ENCODE measurements at places on chromosomes 6 and 20. TPM values are rescaled to one million over a fixed set of nuclear protein-coding genes. Genes with fewer than 3 reads are reported as not detected.

DNA sequence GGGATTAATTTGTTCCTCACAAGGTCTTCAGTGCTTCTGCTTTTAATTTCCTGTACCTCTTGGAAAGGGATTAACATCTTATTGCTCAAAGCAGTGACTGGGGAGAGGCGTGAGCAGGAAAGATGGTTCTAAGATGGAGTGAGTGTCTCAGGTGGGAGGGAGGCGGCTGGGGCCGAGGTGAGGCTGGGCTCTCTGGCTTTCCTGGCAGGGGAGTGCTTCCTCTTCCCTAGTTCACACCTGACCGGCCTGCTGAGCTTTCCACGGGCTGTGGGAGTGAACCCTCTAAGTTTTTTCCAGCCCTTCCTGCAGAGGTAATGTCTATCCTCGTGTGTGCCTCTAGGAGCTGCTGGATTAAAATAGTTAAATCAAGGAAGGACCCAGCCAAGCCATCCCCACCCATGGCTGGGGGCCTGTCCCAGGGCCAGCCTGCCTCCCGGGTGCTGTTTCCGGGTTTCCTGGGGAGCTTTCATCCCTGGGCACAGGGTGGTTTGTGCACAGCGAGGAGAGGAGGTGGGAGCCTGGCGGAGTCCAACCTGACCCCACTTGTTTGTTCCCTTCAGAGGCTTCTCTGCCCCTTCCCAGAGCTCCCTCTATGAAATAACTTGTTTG, 179.1 kb downstream of the TFAP2C start:
- no peak for DNase-seq

GRCh38 chr20:44834693-44835092, 24.3 kb upstream of the RIMS4 start:
- no peak for DNase-seq

DNA sequence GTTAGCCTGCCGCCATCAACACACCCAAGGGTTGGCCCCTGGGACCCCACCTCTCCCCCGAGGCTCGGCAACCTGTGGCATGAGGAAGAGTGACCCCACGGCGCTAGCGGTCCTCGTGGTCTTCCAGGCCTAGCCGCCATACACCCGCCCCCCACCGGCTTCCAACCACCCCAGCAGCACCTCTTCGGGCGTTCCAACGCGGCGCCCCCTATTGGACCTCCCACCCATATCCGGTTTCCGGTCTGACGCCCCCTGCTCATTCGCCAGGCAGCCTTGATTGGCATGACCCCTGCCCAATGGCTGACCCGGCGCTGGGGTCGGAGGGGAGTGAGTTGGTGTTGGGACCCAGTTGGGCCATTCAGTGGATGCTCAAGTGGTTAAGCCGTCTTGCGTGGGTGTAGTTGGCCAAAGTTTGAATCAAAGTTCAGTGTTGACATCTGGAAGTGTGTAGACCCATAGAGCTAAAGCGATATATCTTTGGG, at the start of gene GNAS-AS1:
TSS of gene GNAS-AS1 (minus strand) at position 210 of the 482 bp plus-strand sequence.
- DNase-seq: peak; percentile 78

DNA sequence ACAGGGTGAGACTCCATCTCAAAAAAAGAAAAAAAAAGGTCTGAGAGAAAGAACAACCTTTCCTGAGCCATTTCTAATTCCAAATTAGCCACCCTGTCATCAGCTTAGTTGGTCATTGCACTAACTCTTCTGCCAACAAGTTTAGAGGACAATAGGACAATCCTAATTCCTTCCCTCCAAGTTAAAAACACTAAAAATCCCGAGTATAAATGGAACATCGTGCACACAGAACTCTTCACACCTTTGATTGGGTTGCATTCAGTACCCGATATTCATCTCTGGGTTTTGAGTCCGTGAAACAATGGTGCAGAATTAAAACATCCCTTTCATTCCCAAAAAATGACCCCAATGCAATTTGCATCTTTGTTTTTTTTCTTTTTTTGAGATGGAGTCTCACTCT, 23.0 kb downstream of the PARD6B start:
- DNase-seq: no peak

GRCh38 chr6:80003826-80004172, 650 bp upstream of the TTK start:
- no peak for DNase-seq

DNA sequence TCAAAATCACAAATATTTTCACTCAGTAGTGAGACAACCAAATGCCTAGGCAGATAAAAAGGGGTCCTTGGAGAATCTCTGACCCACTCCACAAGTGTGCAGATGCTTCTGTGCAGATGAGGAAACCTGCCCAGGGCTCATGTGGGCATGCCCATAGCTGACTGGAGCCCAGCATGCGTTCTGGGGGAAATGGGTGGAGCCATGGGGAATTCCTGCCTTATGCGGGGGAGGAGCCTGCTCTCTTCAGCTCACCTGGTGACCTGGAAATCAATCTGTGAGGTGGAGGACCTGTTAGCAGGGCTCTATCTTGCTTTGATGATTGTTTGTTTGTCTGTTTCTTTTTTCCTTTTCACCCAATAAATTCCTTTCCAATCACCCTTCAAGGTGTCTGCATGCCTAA, 23.4 kb upstream of the PLN start:
- no peak for DNase-seq

ZKSCAN4 gene
- total RNA-seq: 2.3 TPM

- DNase-seq: no peak
Observed at GRCh38 chr6:79042088-79042798, 35.8 kb downstream of the PHIP start.

GRCh38 chr6:82056567-82056966, 191.0 kb downstream of the IBTK start:
- no peak for DNase-seq

DNA sequence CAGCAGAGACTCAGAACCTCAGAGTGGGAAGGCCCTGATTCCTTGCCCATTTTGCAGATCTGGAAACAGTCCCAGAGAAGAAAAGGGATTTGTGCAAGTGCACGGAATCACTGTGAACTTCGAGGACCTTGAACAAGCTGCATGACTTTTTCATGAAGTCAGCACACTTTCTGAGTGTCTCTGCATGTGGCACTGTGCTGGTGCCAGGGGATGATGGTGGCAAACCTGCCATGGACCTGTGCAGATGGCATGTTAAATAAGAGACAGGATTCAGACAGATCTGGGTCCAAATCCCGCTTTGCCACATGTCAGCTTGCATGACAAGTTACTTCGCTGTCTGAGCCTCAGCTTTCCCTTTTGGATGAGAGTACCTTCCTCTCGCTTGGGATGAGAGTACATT, 26.8 kb downstream of the ZNF831 start:
- DNase-seq: no peak

DNA sequence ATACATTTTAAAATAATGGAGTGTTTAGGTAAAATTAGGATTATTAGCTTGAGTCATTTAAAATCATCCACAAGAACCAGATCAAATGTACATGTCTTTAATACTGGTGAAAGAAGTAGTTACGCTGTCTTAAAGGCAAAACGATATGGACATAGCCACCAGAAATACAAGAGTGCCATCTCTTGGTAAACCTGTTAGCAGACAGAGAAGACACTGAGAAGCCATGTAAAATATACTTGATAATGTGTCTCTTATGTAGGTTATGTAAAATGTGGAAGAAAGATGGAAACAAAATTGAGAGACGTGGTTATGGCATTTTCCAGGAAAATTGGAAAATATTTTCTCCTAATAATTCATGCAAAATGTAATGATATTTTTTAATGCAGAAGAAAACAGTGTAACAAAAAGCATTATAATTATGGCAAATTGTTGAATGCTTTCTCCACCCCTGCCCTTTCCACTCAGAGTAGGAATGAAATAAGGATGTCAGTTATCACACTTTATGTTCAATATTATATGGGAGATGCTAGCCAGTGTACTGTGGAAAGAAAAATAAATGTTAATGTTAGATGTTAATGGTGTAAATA, 12.2 kb upstream of the SLC17A2 start:
- no peak for DNase-seq

GRCh38 chr6:16321341-16321710, 82.9 kb downstream of the GMPR start:
- DNase-seq: no peak

GRCh38 chr6:41487860-41488432, 58.2 kb upstream of the FOXP4 start:
- DNase-seq: no peak

GRCh38 chr6:157020398-157020797, 243.2 kb downstream of the ARID1B start:
- no peak for DNase-seq

GRCh38 chr6:87391334-87391733, 16.4 kb upstream of the CFAP206 start:
- no peak for DNase-seq

SLC22A3 gene
- total RNA-seq: 2.1 TPM

DNA sequence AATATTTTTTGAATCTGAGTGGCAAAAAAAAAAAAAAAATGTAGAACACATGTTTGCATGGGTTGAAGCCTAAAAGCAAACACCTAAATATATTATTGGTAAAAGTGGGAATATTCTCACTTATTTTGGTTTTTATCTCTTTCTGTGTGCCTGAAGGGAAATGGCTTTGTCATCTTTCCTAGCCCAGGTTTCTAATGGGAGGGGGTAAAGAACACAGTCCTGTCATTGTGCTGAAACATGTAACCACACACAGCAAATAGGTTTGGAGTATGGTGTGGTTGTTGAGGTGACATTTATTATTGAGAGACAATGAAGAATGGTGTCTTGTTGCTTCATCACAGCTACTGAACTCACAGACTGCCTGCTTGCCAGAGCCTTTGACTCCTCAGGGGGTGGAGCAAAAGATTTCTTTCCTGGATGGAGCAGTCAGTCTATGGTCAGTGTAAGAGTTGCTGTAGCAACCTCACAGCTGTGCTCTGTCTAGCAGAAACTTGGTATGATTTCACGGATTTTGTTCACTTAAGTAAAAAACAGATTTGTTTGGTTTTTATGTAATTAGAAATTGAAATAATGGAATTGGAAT, 70.2 kb downstream of the CEP57L1 start:
- peak; percentile 25 for DNase-seq

CCM2L gene
- total RNA-seq: 7.2 TPM

EDN1 gene
- total RNA-seq: 2.7 TPM

TCP11 gene
- not detected for total RNA-seq
